ENCODE measurements at places on chromosomes 5 and 9.

GRCh38 chr5:125551246-125551645, 804.8 kb upstream of the ZNF608 start:
- DNase-seq: no peak

- DNase-seq: no peak
Observed at GRCh38 chr5:11757661-11758060, 146.6 kb downstream of the CTNND2 start.

DNA sequence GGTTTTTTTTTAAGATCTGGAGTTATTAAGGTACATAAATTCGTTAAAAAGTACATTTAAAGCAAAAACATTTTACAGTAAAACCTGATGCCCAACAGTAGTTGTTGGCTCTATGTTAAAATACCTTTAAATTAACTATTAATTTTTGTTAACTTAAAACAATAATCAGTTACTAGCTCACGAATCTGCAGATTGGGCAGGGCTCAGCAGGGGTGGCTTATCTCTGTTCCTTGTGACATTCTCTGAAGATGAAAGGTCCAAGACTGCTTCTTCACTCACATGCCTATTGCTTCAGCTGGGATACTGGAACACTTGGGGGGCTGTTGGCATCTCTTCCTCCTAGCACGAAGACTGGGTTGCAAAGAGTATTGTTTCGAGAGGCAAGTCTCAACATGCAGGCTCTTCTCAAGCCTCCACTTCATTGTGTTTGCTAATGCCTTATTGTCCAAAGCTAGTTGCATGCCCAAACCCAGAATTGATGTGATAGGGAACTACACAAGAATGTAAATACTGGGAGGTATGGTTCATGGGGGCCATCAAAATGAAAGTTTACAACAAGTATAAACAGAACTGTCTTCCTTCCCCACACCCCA, 46.6 kb downstream of the MAP3K1 start:
- DNase-seq: no peak

DNA sequence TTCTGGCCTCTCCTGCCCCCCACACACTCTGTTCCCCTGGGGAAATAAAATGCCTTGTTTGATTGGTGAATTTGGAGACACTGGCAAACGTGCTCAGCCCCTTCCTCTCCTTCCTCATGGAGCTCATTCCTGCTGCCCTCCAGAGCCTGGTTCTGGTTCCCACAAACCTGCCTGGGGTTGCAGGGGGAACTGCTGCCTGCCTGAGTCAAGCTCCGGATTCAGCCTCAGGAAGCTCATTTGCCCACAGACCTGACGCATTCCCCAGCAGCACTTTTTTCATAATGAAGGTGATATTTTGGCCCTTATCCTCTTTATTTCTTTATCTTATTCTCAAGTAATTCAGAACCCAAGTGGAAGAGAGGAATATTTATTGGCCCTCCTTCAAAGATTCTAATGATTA, 140.5 kb downstream of the TTLL11 start:
- DNase-seq: no peak

DNA sequence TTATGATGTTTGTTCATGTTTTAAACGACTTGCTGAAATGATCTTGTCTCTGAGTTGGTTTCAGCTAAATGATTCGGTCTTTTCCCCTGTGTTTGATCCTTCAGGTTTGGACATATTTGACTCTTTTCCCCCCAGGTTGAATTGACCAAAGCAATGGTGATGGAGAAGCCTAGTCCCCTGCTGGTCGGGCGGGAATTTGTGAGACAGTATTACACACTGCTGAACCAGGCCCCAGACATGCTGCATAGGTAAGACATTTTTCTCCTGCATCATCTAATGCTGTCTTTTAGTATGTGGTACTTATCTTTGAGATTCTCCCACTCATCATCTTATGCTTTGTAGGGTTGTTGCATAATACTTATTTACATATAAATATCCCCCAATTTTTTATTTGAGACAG, 14.7 kb downstream of the G3BP1 start:
- DNase-seq: no peak

GRCh38 chr9:114084282-114085073, 6.4 kb upstream of the AMBP start:
- DNase-seq: no peak

DNA sequence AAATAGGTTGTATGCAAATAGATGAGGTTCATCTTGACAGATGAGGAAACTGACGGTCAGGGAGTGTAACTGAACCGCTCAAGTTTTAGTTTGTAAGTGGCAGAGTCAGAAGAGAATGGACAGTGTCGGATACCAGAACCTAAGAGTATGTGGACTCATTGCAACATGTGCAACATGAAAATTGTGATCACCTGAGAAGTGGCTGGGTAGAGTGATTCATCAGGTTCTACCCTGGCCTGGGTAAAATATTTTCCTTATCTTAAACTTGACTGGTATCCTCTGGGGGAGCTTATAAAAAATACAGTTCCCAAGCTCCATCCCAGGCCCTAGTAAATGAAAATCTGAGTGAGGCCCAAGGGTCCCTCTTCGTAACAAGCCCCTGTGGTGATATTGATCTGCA, 35.2 kb upstream of the MIER3 start:
- no peak for DNase-seq

GRCh38 chr9:72292874-72293607, 72.0 kb downstream of the ZFAND5 start:
- no peak for DNase-seq

DNA sequence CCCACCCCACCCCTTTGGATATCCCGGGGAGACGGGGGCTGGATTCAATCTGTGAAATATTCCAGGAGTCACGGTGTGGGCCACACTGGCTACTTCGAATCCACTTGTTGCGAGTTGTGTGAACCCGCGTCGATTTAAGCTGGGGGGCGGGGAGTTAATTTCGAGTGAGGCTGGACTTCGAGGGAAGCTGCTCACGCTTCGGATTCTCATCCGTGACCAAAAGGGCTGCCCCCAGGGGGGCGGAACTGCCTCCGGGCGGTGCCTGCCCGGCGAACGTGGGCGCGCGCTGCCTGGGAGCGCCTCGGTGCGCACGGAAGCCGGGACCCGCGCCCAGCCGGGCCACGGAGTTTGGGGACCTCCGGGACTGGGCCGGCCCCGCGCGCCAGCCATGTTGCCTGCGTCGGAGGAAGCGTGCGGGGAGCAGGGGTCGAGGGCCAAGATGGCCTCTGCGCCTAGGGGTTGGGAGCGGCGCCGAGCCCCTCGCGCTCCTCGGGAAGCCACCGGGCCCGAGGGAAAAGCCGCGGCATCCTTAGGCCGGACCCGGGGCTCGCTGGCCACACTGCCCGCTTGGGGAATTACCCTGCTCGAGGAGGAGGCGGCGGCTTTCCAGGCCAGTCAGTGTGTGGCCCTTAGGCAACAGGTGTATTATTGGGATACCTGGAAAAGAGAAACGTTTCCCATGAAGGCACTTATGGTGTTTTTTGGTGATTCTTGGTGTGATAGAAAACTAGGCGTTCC, 975 bp downstream of the OCLN start:
- no peak for DNase-seq

- DNase-seq: no peak
Observed at GRCh38 chr5:158756871-158757270, 342.8 kb downstream of the EBF1 start.
